ENCODE measurements at places on chromosomes 4 and X. TPM values are rescaled to one million over a fixed set of nuclear protein-coding genes. Genes with fewer than 3 reads are reported as not detected.

The SPANXA2 gene
- not detected for total RNA-seq

DNA sequence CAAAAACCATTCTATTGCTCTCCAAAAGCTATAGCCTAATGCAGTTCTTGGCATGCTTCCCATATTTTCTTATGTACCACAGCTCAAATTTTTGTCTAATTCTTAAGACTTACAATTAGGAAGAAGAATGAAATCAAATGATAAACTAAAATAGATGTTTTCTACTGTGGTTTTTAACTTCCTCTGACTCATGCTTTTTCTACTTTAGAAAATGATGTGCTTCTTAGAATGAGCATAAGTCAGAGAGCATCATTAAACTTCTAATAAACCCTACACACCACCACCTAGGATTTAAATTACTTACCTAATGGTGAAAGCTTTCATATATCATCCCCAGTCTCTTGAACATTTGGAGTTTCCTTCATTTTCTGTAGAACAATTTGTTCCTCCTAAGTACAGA, 217.0 kb upstream of the NDST3 start:
- no peak overlapping the region for H3K27ac ChIP-seq
- no peak overlapping the region for H3K4me3 ChIP-seq
- no peaks in the 10 kb centered on the region for H3K27me3 ChIP-seq
- no peaks in the 10 kb centered on the region for H3K36me3 ChIP-seq

The TMSB15A gene
- total RNA-seq: 0.74 TPM

DNA sequence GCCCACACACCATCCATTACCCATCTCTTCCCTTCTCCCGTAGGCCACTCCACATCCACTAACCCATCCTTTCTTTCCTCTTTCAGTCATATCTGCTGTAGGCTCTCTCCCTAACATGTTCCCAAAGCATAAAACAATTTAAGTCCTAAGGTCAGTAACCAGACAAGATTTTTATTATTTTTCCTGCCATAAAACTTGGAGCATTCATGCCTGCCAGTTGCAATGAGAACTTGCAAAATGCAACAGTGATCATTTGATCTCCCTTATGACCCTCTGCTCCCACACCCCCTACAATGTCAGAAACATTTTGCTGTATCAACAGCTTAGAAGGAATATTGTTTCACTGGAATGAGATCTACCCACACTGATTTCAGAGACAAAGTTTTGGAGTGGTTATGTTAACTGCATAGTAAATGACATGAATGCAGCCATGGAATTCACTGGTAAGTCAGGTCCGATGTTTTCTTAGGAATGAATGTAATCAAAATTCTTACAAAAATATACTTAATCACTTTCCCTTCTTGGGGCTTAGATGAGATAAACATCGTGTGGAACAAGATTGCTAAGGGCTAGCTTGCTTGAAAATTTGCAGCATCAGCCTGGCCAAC, 5.7 kb downstream of the NIPAL1 start:
- H3K36me3 ChIP-seq: no peaks in the 10 kb centered on the region
- no peaks in the 10 kb centered on the region for H3K27me3 ChIP-seq
- H3K4me3 ChIP-seq: no peak overlapping the region
- H3K27ac ChIP-seq: no peak overlapping the region
- no peak for DNase-seq
- peaks cover 2% of the 10 kb centered on the region for H3K4me1 ChIP-seq

The FRMPD4 gene
- total RNA-seq: not detected

The CYTL1 gene
- 1.4 TPM for total RNA-seq

The TEX13D gene
- total RNA-seq: not detected

DNA sequence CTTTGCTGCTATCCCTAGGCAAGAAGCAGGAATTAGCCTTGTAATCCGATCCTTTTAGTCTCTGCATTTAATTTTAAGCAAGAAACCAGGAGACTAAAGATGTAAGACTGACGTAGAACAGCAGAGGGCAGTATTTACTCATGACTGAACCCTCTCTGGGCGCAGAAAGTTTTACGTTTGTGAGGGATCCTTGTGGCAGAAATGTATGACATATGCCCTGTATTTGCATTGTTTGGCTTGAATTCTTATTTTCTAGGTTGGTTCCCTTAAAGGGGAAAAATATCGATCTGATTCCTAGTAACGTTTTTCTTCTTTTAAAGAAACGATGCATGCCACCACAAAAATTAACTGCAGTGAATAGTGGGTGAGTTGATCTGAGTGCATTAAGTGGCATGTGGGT, 1.3 kb upstream of the FAT4 start:
- H3K4me1 ChIP-seq: peaks cover 7% of the 10 kb centered on the region
- no peaks in the 10 kb centered on the region for H3K27me3 ChIP-seq
- no peak for DNase-seq
- H3K27ac ChIP-seq: no peak overlapping the region
- no peaks in the 10 kb centered on the region for H3K36me3 ChIP-seq

DNA sequence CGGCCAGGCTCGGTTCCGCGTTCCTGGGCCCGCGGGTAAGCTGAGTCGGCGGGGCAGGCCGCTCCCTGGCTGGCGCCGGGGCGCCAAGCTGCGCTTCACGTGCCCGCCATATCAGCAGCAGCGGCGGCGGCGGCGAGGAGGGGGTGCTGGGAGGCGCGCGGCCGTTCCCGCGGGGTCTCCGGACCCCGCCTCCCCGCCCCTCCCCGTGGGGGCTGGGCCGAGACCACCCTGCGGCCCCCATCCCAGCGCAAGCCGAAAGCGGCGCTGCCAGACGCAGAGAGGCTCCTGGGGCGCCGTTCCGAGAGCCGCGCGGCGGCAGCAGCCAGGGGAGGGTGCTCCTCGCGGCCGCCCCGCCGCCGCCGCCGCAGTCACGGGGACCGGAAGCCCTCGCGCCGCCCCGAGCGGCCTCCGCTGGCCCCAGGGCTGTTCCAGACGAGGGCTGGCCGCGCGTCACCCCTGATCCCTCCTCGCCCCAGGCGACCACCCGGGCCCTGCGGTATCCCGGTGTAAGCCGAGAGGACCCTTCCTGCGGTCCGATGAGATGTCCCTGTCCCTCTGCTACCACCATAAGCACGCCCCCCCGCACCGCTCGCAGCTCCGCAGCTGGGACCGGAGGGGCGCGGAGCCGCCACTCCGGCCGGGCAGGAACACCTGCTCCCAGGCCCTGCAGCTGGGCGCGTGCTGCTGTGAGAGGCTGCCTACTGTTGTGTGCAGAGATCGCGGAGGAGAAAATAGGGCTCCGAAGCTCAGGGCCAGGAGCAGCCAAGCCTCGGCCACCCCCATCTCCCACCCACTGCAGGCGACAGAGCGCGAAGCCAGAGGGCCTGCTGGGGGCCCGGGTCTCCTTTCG, 7.5 kb upstream of the BCOR start:
- peaks cover 1% of the 10 kb centered on the region for H3K4me1 ChIP-seq
- DNase-seq: peak; percentile 52
- H3K4me3 ChIP-seq: peak overlapping the region; percentile 48
- H3K27me3 ChIP-seq: no peaks in the 10 kb centered on the region

DNA sequence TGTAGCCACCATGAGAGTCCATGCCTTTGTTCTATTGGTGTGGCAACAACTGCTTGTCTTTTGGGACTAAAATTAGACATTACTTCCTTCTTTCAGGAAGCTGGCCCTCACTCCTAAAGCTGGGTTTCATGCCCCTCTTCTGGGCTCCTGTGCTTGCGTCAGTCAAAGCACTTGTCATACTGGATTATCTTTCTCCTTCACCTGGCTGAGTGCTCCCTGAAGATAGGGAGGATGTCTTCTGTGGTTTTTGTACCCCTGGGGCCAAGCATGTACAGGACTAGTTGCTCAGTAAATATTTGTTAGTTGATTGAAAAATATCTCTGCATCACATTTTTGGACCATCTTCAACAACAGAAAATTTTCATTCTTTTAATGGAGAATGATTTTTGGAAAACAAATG, 26.1 kb upstream of the LONRF3 start:
- no peaks in the 10 kb centered on the region for H3K4me1 ChIP-seq
- DNase-seq: no peak
- H3K4me3 ChIP-seq: no peak overlapping the region
- no peaks in the 10 kb centered on the region for H3K27me3 ChIP-seq
- no peaks in the 10 kb centered on the region for H3K36me3 ChIP-seq

The MAGEE2 gene
- 0.18 TPM for total RNA-seq

- H3K4me3 ChIP-seq: no peak overlapping the region
- H3K36me3 ChIP-seq: no peaks in the 10 kb centered on the region
- no peak overlapping the region for H3K27ac ChIP-seq
- H3K4me1 ChIP-seq: no peaks in the 10 kb centered on the region
Observed at GRCh38 chrX:69051901-69052300, 113.4 kb downstream of the PJA1 start.

DNA sequence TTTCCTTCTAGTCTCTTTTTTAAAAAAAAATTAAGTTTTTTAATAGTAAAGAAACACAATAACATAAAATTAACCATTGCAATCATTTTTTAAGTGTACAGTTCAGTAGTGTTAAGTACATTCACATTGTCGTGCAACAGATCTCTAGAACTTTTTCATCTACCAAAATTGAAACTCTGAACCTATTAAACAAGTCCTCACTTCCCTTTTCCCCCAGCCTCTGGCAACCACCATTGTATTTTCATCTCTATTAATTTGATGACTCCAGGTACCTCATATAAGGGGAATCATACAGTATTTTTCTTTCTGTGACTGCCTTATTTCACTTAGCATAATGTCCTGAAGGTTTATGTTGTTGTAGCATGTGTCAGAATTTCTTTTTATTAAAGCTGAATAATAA, 31.8 kb downstream of the MSL3 start:
- H3K4me1 ChIP-seq: no peaks in the 10 kb centered on the region
- no peaks in the 10 kb centered on the region for H3K36me3 ChIP-seq

DNA sequence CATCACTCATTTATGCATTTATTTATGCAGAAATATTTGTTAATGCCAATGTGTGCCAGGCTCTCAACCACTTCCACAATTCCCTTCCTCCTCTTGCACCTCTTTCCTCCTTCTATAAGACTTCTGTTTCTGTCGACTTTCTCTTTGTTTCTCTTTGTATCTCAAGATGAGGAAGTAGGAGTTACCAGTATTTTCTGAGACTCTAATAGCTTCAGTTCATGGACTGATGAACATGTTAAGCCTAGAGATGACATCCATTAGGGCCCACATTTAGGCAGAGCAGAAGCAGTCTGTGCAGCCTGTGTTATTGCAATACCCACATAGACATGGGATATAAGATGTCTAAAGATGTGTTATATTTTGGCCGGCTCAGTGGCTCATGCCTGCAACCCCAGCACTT, 241.8 kb upstream of the SMIM31 start:
- no peak for DNase-seq
- H3K27ac ChIP-seq: no peak overlapping the region
- no peaks in the 10 kb centered on the region for H3K36me3 ChIP-seq
- H3K4me3 ChIP-seq: no peak overlapping the region
- no peaks in the 10 kb centered on the region for H3K4me1 ChIP-seq
- no peaks in the 10 kb centered on the region for H3K27me3 ChIP-seq

- DNase-seq: no peak
- no peaks in the 10 kb centered on the region for H3K4me1 ChIP-seq
- H3K36me3 ChIP-seq: no peaks in the 10 kb centered on the region
- H3K4me3 ChIP-seq: no peak overlapping the region
Observed at GRCh38 chrX:94977986-94978385, 1304.0 kb downstream of the FAM133A start.

The ARSJ gene
- 3.9 TPM for total RNA-seq

DNA sequence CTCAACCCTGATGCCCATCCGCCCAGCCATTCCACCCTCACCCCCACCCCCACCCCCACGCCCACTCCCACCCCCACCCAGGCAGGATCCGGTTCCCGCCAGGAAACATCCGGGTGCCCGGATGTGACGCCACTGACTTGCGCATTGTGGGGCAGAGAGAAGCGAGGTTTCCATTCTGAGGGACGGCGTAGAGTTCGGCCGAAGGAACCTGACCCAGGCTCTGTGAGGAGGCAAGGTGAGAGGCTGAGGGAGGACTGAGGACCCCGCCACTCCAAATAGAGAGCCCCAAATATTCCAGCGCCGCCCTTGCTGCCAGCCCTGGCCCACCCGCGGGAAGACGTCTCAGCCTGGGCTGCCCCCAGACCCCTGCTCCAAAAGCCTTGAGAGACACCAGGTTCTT, at the start of gene MAGEA1:
Gene MAGEA1 (plus strand): TSS at position 154 of the 400 bp plus-strand sequence. CDS start 3,106 bp downstream, outside the sequence.
- H3K36me3 ChIP-seq: no peaks in the 10 kb centered on the region
- no peaks in the 10 kb centered on the region for H3K27me3 ChIP-seq
- DNase-seq: no peak
- no peak within 1 kb of the TSS for H3K27ac ChIP-seq
- H3K4me3 ChIP-seq: no peak within 1 kb of the TSS

- H3K36me3 ChIP-seq: no peaks in the 10 kb centered on the region
- H3K4me1 ChIP-seq: no peaks in the 10 kb centered on the region
- H3K4me3 ChIP-seq: no peak overlapping the region
- H3K27me3 ChIP-seq: no peaks in the 10 kb centered on the region
- DNase-seq: no peak
- no peak overlapping the region for H3K27ac ChIP-seq
Observed at GRCh38 chr4:110371016-110371770, 104.8 kb upstream of the ENPEP start.

DNA sequence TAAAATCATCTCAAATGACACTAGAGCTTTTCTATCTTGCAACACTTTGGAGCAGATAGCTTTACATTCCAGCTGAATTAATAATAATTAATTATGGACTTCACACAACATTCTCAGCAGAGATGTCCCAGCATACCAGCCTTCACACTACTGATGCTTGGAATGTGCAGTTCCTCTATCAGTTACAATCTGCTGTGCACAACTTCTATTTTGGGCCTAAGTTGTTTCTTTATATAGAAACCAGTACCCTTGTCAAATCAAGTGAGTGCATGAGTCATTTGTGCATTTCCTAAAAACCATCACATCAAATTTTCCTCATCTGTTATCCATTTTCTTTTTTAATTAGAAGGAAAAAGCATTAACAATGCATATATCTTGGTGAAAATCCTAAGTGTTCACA, 8.8 kb upstream of the RASL11B start:
- H3K27ac ChIP-seq: no peak overlapping the region
- DNase-seq: no peak
- H3K4me3 ChIP-seq: no peak overlapping the region
- H3K36me3 ChIP-seq: no peaks in the 10 kb centered on the region

GRCh38 chr4:28842271-28842670, 1877.9 kb upstream of the PCDH7 start:
- H3K27me3 ChIP-seq: no peaks in the 10 kb centered on the region
- no peak overlapping the region for H3K4me3 ChIP-seq
- H3K4me1 ChIP-seq: no peaks in the 10 kb centered on the region
- H3K36me3 ChIP-seq: no peaks in the 10 kb centered on the region
- no peak for DNase-seq
- H3K27ac ChIP-seq: no peak overlapping the region

The HS3ST1 gene
- 17.0 TPM for total RNA-seq
